T-helper 1 cell (primary cell): ENCODE measurements at places on chromosomes 2 and 18.
A peak's percentile ranks its signal among the peaks of the same experiment; 100 is the strongest.

- DNase-seq: peak; percentile 64
These were observed 6.5 kb upstream of the CAPN10 start for GRCh38 chr2:240579771-240580614.

GRCh38 chr2:68177541-68177940 is 19.9 kb downstream of the PNO1 start:
- DNase-seq: no peak

DNA sequence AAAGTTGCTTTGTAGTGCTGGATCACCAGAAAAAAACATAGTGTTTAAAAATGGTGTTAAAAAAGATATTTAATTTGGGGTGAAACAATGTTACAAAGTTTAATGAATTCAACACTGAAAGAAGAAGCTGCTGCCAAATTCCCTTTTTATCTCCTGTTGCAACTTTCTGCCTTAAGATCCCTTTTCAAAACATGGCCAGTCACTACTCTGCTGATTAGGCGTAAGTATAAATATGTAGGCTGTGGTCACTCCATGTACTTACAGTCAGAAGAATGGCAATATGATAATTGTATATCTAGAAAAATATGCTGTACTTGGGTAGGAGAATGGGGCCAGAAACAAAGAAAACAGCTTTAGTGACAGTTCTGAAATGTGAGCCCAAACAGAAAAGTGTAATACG is 123.5 kb upstream of the ZBTB14 start:
- no peak for DNase-seq

DNA sequence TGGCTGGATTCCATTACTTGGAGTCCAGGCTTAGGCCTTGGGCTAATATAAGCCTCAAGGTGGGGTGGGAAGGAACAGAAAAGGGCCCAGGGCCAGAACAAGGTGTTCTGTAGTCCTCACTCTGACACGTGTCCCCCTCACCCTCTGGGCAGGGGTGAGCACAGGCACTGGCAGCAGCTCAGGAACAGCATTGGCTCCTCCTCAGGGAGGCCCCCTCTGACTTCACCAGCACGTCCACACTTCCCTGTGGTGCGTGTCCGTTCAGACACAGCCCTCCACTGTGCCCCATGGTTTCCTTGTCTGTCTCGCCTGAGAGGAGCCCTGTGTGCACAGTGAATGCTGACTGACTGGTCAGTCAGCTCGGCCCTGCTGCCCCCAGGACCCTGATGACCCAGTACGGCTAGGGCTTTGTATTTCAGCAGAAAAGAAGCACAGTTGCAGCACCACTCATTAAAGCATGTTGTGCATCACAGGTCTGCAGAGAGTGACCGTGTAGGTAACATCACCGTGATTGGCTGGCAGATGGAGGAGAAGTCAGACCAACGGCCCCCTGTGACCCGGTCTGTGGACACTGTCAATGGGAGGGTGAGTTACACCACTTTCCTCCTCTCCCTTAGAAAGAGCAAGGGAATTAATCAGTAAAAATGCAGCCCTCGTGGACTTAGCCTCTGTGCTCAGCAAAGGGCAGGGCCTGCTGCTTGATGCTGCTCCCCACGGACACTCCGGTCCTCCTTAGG is 70.8 kb downstream of the COA5 start:
- no peak for DNase-seq

DNA sequence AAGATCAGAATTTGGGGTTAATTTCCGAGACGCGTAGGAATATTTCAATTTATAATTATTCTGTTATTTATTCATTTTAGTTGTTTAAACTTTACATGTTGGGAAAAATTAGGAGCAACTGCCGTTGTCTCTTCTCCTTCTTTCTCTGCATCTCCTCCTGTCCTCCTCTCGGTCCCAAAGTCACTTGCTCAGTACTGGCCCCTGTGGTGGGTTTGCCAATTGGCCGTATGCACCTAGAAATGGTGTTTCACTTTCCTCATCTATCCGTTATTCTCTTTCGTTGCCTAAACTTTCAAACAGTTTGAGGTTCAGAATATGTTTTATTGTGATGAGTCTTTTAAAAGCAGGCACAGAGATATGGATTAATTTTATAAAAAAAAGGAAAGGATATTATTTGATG is 517.9 kb downstream of the PLCL1 start:
- DNase-seq: no peak

DNA sequence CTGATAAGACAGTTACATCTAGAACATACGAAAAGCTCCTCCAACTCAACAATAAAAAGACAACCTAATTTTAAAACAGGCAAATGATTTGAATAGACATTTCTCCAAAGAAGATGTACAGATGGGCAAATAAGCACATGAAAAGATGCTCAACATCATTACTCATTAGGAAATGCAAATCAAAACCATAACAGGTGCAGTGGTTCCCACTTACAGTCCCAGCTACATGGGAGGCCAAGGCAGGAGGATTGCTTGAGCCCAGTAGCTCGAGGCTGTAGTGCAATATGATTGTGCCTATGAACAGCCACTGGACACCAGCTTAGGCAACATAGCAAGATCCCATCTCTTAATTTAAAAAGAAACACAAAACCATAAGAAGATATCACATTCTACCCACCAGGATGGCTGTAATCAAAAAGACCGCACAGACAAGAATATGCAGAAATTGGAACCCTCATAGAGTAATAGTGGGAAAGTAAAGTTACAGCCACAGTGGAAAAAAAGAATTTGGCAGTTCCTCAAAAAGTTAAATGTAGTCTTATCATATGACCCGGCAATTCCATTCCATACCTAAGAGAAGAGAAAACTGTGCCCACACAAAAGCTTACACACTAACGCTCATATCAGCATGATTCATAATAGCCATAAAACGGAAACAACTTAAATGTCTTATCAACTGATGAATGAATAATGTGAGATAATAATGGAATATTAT is 30.5 kb upstream of the ARMC9 start:
- DNase-seq: no peak
